ENCODE measurements at places on chromosomes 7 and 10.

DNA sequence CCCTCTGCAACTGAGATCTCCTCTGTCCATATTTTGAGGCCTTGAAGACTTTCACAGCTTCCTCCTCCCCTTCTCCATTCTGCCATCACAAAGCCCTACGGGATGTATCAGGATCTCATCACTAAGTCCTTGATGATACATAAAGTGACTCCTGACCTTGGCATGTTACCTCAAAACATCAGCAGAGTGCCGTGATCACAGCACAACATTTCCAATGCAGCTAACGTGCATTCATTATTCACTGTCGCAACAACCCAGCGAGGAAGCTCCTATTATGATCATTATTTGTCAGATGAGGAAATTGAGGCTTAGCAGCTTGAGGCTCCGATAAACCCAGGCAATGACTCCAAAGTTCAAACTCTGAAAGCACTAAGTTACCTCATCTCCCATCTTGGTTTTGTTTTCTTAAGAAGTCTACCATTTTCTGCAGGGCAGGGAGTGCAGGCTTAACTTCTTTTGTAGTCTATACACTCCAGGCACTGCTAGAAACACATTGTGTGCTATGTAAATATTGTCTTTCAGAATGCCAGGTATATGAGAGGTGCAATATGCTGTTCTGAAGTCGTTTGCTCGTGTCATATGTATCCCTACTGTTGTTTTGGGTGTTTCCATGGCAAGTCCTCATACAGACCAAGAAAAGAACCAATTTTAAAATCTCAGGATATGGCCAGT lies 80.6 kb upstream of the C1QL3 start:
- DNase-seq, result no peak

DNA sequence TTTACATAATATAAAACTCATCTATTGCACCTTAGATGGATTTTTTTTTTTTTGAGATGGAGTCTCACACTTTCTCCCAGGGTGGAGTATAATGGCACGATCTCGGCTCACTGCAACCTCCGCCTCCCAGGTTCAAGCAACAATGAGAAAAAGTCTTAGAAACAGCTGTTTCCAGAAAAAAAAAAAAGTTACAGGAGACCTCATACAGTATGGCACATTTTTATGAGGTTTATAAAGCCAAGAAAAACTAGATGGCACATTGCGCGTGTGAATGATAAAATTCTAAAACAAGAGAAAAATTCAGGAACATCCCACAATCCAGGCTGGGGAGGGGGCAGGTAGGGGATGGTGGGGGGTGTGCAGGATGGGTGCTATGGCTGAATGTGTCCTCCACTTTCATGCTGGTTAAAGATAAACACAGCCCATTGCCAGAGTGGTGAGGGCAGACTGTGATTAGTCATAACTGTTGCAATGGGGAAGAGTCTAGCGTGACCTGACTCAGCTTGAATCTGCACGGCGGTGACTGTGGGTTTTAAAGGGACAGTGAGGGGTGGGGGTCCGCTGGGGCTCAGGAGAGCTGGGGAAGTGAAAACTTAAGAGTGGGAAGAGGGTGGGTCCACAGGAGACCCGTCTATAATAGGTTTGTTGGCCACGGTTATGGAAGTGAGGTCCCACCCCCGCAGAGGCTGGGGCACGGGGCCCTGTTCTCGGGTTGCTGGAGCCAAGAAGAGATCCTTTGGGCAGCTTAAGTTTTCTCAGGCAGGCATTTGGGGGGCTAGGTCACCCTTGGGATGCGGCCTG lies 11.9 kb upstream of the LRRC27 start:
- no peak for DNase-seq

DNA sequence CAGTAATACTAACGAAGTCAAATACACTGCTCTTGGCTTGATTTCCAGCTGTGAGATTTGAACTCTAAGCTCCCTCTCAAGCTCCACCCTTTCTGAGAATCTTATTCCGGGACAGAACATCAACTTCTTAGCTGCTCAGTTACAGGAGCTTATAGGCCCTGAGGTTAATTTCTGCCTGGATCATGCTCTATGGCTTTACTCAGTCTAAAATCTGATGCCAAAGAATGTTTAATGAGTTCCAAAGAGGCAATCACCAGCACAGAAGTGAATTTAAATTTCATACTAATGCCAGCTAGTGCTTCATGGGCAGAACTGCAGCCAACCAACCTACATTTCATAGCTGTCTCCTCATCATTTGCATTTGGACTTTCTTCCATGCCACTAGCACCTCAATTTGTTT lies 707.2 kb downstream of the MAGI2 start:
- DNase-seq, result no peak

DNA sequence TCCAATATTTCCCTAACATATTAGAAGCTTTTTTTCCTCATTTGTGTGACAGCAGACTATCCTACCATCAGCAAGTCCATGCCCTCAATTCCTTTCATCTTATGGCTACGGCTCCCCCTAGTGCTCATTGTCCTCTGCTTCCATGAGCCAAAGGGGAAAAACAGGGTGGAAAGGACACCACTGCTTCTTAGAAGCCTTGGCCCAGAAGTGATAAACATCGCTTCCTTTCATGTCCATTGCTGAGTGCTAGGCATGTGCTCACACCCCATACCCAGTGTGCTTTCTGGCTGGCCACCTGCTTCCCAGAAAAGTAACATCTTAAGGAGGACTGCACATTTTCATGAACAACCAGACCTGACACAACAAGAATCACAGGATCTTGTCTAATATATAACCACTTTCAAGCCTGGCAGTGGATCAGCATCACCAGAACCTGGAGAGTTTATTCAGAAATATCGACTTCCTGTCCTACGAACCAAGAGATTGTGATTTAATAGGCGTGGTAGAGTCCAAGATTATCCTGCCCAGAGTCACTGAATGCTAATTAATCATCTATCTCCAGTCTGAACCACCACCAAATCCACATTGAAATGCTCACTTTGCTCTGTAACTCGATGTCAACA lies 650.5 kb upstream of the SORCS1 start:
- DNase-seq, result peak; percentile 43

DNA sequence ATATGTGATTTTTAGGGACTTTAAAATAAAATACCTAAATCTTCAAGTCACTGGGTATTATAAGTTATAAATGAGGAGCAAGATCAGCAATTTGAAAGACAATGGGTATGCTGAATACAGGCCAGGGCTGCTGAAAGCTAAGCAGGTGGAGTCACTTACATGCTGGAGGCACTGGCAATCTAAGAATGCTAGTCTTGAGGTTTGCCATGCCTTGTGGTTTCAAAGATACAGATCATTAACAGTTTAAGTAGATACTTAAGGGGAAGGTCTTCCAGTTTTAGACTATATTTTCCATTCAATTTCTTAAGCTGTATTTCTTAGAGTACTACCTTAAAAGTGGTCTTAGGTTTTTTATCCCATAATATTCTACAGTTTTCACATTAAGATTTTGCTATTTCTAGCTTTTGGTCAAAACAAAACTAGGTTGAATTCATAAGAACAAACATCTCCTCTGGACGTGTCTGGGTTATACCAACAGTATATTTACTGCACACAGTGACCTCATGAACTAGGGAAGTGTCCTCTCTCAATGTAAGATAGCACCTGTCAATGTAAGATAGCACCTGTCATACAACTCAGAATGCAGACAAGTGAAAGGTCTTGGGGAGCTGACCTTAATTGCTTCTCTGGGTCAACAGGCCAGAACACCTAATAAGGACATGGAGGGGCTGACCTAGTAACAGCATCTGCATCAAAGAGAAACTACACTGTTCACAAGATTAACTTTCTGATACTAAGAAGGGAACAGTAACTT lies 2.0 kb downstream of the SRI start:
- DNase-seq, result peak; percentile 69

- DNase-seq, result no peak
These were observed 68.0 kb downstream of the GRID1 start for GRCh38 chr10:86298501-86299001.

GRCh38 chr10:88651101-88651551 lies 13.1 kb upstream of the LIPF start:
- DNase-seq, result no peak

GRCh38 chr7:45975367-45975766 lies 54.3 kb upstream of the IGFBP3 start:
- DNase-seq, result no peak

- no peak for DNase-seq
These were observed 764.4 kb downstream of the LRMDA start for GRCh38 chr10:76195654-76196390.

DNA sequence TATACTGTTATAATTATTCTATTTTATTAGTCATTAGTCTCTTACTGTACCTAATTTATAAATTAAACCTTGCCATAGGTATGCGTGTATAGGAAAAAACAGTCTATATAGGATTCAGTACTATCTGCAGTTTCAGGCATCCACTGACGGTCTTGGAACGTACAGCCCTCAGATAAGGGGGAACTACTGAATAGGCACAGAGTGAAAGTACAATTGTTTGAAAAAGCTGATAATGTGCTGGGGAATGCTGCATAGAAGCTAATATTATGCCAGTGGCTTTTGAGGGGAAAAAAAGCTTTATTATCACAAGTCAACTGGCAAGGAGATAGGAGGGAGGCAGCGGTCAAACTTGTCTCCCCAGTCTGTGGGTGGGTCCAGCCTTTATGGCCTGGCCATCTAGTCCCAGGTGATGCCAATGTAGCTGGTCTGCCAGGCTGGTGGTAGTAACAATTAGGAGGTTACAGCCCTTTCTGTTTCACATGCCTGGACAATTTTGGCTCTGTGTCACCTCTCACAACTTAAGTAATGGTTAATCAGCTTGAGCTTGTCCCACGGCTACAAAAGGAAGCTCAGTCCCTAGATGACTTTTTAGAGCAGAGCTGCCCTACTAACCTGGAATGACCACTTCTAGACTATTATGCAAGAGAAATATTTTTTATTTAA lies 8.3 kb upstream of the FMC1 start:
- DNase-seq, result no peak

- peak; percentile 16 for DNase-seq
These were observed 2.5 kb downstream of the P4HA1 start for GRCh38 chr10:73093922-73094850.

- no peak for DNase-seq
These were observed at the start of gene A1CF for GRCh38 chr10:50885097-50885859. TSS of gene A1CF (minus strand) at chr10:50885627. CDS start at chr10:50859940, 25,687 bp downstream.

Measured in NAMALWA (cell line).